Astrocyte (in vitro differentiated cells and primary cell): ENCODE measurements at places on chromosomes 7 and 10. TPM values are rescaled to one million over a fixed set of nuclear protein-coding genes. Genes with fewer than 3 reads are reported as not detected.

Gene CPEB3
- total RNA-seq, result 1.2 and 1.6 TPM in 2 replicates

Gene METTL27
- total RNA-seq, result 2.1 and 2.5 TPM in 2 replicates

Gene ZYX
- total RNA-seq, result 477 and 523 TPM in 2 replicates

Gene AKR1D1
- total RNA-seq, result not detected in 2 replicates

Gene PKD2L1
- not detected in 2 replicates for total RNA-seq

Gene RBM33
- total RNA-seq, result 50.5 and 53.3 TPM in 2 replicates

Gene TEX47
- not detected in 2 replicates for total RNA-seq

Gene GATAD1
- 22.5 and 23.1 TPM in 2 replicates for total RNA-seq

Gene SPDYE6
- not detected in 2 replicates for total RNA-seq

Gene ZWINT
- total RNA-seq, result 6.2 and 12.8 TPM in 2 replicates

Gene GNGT1
- not detected in 2 replicates for total RNA-seq

Gene AMPH
- total RNA-seq, result 2.9 and 3.3 TPM in 2 replicates

Gene IL6
- 2.5 and 2.7 TPM in 2 replicates for total RNA-seq

Gene CCDC3
- total RNA-seq, result 25.8 and 52.1 TPM in 2 replicates

Gene FAM241B
- total RNA-seq, result 3.1 and 4.4 TPM in 2 replicates

Gene KNDC1
- 2.6 and 4.1 TPM in 2 replicates for total RNA-seq

Gene SLC16A9
- 3.4 and 4.4 TPM in 2 replicates for total RNA-seq

Gene NPC1L1
- 0.05 and 0.07 TPM in 2 replicates for total RNA-seq

Gene COBL
- 3.6 and 6.4 TPM in 2 replicates for total RNA-seq

Gene PRR15
- 7.2 and 11.1 TPM in 2 replicates for total RNA-seq

Gene CUX1
- total RNA-seq, result 50.6 and 66.8 TPM in 2 replicates

Gene ZNF22
- total RNA-seq, result 10.9 and 12.0 TPM in 2 replicates

Gene PITX3
- total RNA-seq, result 1.6 and 1.7 TPM in 2 replicates

Gene OR2A42
- not detected in 2 replicates for total RNA-seq

Gene OR6B1
- not detected in 2 replicates for total RNA-seq

Gene SPDYE16
- not detected in 2 replicates for total RNA-seq

Gene NCOA4
- 116 and 120 TPM in 2 replicates for total RNA-seq

Gene ABCB1
- total RNA-seq, result 0.79 and 1.8 TPM in 2 replicates

Gene CC2D2B
- 0.18 and 0.60 TPM in 2 replicates for total RNA-seq

Gene ZNF394
- 20.0 and 25.7 TPM in 2 replicates for total RNA-seq

Gene DIP2C
- 27.3 and 30.1 TPM in 2 replicates for total RNA-seq
